ENCODE measurements at places on chromosomes 16 and 17. TPM values are rescaled to one million over a fixed set of nuclear protein-coding genes. Genes with fewer than 3 reads are reported as not detected.

DNA sequence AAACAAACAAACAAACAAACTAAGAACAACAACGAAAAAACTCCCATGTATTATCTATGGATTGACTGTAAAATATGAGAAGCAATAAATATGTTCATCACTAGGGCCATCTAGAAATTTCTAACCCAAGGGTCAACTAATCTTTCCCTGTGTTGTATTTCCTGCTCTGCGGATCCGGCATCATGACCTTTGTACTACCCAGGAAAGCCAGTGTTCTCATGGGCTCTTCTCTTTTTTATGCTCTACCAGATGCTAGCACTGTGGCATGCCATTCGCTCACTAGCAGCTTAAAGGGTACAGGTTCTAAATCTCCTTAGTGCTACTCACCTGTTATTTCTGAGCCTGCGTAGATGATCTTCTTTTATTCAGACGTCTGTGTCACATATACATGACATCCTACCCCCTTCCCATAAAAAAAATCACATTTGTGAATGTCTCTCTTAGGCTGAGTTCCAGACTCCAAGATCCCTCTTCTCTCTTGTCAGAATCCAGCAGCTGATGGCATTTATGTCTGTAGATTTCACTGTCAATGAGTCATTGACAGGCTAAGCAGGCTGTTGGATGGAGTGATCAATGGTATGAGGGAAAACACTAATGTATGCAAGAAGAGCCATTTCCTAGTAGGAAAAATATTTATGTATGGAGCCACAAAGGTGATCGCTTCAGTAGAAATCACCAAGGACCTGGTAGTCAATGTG is 100.0 kb downstream of the WWOX start:
- H3K36me3 ChIP-seq = no peaks in the 10 kb centered on the region
- H3K27ac ChIP-seq = no peak overlapping the region
- H3K27me3 ChIP-seq = no peaks in the 10 kb centered on the region
- no peaks in the 10 kb centered on the region for H3K4me1 ChIP-seq
- no peak overlapping the region for H3K4me3 ChIP-seq

GRCh38 chr17:67119102-67119501 is 74.7 kb downstream of the CACNG1 start:
- peaks cover 14% of the 10 kb centered on the region for H3K36me3 ChIP-seq
- DNase-seq = no peak
- H3K27ac ChIP-seq = no peak overlapping the region
- H3K4me3 ChIP-seq = no peak overlapping the region
- peaks cover 11% of the 10 kb centered on the region for H3K4me1 ChIP-seq
- H3K27me3 ChIP-seq = no peaks in the 10 kb centered on the region

TBX2 gene
- 0.10 TPM for total RNA-seq

GRCh38 chr17:4215882-4216570 is 47.8 kb downstream of the ANKFY1 start:
- H3K36me3 ChIP-seq = peaks cover 5% of the 10 kb centered on the region
- DNase-seq = no peak
- no peaks in the 10 kb centered on the region for H3K27me3 ChIP-seq

GRCh38 chr17:5931616-5932015 is 138.6 kb upstream of the WSCD1 start:
- DNase-seq = no peak
- H3K4me1 ChIP-seq = no peaks in the 10 kb centered on the region
- H3K4me3 ChIP-seq = no peak overlapping the region
- no peaks in the 10 kb centered on the region for H3K36me3 ChIP-seq
- H3K27me3 ChIP-seq = peaks cover 15% of the 10 kb centered on the region

LITAFD gene
- not detected for total RNA-seq

DNA sequence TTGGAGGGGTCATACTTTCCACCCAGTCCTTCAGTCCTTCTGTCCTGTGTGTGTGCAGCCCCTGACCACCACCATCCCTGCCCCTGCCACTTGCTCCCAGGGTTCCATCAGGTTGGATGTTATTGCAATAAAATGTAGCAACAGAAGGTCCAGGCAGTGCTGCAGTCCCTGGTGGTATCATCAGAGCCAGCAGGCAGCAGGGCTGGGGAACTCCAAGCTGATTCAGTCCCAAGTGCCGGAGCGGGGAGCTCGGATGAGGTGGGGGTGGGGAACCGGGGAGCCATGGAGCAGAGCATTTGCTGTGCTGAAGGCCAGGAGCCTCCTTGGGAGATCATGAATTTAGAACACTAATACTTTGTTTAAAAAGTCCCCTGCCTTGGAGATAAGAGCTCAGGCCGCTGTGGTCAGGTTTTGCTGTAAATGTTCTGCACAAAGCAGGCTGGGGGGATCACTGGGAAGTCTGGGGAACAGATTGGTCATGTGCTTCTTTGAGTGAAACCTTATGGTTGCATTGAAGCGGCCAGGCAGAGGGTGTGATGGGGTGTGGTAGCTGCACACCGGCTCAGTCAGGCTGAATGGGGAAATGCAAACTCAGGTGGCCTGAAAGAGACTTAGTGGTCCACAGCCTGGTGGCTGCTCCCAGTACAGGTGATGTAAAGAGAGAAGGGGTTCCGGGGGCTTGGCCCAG is 225.9 kb downstream of the SEC14L1 start:
- peaks cover 6% of the 10 kb centered on the region for H3K27me3 ChIP-seq
- no peak overlapping the region for H3K27ac ChIP-seq
- H3K36me3 ChIP-seq = no peaks in the 10 kb centered on the region
- H3K4me1 ChIP-seq = peaks cover 77% of the 10 kb centered on the region
- no peak overlapping the region for H3K4me3 ChIP-seq
- no peak for DNase-seq

- peak overlapping the region; percentile 63 for H3K27ac ChIP-seq
- H3K4me1 ChIP-seq = peaks cover 93% of the 10 kb centered on the region
- peaks cover 4% of the 10 kb centered on the region for H3K36me3 ChIP-seq
- peak overlapping the region; percentile 42 for H3K4me3 ChIP-seq
Observed at GRCh38 chr17:38879878-38880665, 10.2 kb downstream of the LASP1 start.

GRCh38 chr17:6574687-6575595 is 18.6 kb upstream of the PITPNM3 start:
- H3K4me1 ChIP-seq = peaks cover 21% of the 10 kb centered on the region
- H3K27ac ChIP-seq = peak overlapping the region; percentile 69
- DNase-seq = peak; percentile 73
- H3K36me3 ChIP-seq = peaks cover 2% of the 10 kb centered on the region
- H3K4me3 ChIP-seq = peak overlapping the region; percentile 71

GSG1L2 gene
- not detected for total RNA-seq

GRCh38 chr16:24150282-24150681 is 105.9 kb upstream of the CACNG3 start:
- no peaks in the 10 kb centered on the region for H3K27me3 ChIP-seq
- peaks cover 36% of the 10 kb centered on the region for H3K4me1 ChIP-seq
- no peak for DNase-seq
- H3K4me3 ChIP-seq = no peak overlapping the region
- no peak overlapping the region for H3K27ac ChIP-seq
